ENCODE measurements at places on chromosomes 6 and 20. TPM values are rescaled to one million over a fixed set of nuclear protein-coding genes. Genes with fewer than 3 reads are reported as not detected.

The RTF2 gene
- total RNA-seq: 66.1 TPM

The CALHM5 gene
- 6.8 TPM for total RNA-seq

The KIFC1 gene
- not detected for total RNA-seq

The GRM1 gene
- under 0.01 TPM for total RNA-seq

The THEMIS gene
- total RNA-seq: under 0.01 TPM

The SLC17A1 gene
- total RNA-seq: not detected

The HLA-DQB1 gene
- not detected for total RNA-seq

The TUBB1 gene
- not detected for total RNA-seq

The PSORS1C2 gene
- total RNA-seq: not detected

The MMP24 gene
- 0.16 TPM for total RNA-seq

The RNF144B gene
- 1.2 TPM for total RNA-seq

The TBXT gene
- total RNA-seq: not detected

The KCNK15 gene
- total RNA-seq: 8.5 TPM

The VSX1 gene
- total RNA-seq: not detected

The EFCAB8 gene
- not detected for total RNA-seq

The DAAM2 gene
- total RNA-seq: 3.4 TPM

The OTOR gene
- total RNA-seq: not detected

The NNAT gene
- 2.8 TPM for total RNA-seq

The SPDEF gene
- total RNA-seq: not detected
